ENCODE measurements at places on chromosomes 3 and 15.

DNA sequence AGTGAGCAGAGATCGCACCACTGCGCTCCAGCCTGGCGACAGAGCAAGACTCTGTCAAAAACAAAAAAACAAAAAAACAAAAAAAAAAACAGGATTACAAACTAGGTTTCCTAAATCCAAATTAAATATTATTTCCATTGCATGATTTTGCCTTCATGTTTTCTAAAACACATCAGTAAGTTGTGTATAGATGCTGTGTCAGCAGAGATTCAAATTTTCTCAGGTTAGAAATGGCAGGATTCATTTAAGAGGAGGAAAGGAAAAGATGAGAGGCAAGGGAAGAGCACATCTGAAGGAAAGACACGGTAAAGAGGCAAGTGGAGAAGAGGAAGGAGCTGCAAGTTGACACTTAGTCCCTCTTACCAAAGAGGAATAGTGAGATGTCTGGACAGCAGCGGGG is 51.8 kb upstream of the PPARG start:
- no peak for DNase-seq

GRCh38 chr3:11587766-11588165 is 55.9 kb downstream of the VGLL4 start:
- DNase-seq: no peak

GRCh38 chr15:28927043-28927442 is 41.3 kb downstream of the APBA2 start:
- no peak for DNase-seq

- DNase-seq: peak; percentile 98
Observed at GRCh38 chr3:45551214-45552010, 43.1 kb upstream of the LIMD1 start.

GRCh38 chr3:35919160-35919559 is 279.8 kb downstream of the ARPP21 start:
- no peak for DNase-seq

GRCh38 chr3:141218162-141218835 is 13.3 kb upstream of the PXYLP1 start:
- no peak for DNase-seq

GRCh38 chr3:111712294-111713167 is 117.4 kb upstream of the ZBED2 start:
- no peak for DNase-seq
